ENCODE measurements at places on chromosomes 13 and 19.

- DNase-seq: peak; percentile 16
These were observed 19.6 kb upstream of the PTPRS start for GRCh38 chr19:5360003-5360780.

GRCh38 chr13:96835546-96835945 lies 158.7 kb downstream of the OXGR1 start:
- no peak for DNase-seq

DNA sequence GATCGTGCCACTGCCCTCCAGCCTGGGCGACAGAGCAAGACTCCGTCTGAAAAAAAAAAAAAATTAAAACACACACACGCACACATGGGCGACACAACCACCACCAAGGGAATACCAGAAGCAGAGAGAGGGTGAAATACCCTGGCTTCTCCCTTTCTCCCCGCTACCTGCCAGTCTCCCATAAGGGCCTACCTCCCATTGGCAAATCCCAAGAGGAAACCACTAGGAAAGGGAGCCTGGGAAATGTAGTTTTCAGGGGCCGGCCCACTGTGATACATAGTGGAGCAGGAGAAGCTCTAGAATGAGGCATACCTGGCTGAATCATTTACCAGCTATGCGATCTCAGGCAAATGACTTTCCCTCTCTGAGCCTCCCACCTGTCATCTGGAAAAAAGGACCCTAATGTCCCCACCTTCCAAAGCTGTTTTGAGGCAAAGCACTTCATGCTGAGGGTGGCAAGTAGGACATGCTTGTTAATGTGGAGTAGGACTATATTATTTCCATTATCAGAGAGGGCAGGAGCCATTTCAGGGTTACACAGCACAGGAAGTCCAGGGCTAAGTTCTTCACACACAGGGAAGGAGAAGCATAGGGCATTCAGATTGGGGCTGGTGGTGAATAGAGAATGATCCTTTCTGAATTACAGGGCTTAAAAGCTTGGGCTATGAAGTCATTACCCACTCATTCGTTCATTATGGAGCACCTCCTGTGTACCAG lies 14.3 kb upstream of the HNRNPUL1 start:
- no peak for DNase-seq

- DNase-seq: peak; percentile 80
These were observed 55.7 kb downstream of the FAM216B start for GRCh38 chr13:42836930-42837690.

- no peak for DNase-seq
These were observed 56.1 kb downstream of the PSPC1 start for GRCh38 chr13:19726611-19727010.

DNA sequence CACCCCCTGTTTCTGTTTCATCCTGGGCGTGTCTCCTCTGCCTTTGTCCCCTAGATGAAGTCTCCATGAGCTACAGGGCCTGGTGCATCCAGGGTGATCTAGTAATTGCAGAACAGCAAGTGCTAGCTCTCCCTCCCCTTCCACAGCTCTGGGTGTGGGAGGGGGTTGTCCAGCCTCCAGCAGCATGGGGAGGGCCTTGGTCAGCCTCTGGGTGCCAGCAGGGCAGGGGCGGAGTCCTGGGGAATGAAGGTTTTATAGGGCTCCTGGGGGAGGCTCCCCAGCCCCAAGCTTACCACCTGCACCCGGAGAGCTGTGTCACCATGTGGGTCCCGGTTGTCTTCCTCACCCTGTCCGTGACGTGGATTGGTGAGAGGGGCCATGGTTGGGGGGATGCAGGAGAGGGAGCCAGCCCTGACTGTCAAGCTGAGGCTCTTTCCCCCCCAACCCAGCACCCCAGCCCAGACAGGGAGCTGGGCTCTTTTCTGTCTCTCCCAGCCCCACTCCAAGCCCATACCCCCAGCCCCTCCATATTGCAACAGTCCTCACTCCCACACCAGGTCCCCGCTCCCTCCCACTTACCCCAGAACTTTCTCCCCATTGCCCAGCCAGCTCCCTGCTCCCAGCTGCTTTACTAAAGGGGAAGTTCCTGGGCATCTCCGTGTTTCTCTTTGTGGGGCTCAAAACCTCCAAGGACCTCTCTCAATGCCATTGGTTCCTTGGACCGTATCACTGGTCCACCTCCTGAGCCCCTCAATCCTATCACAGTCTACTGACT lies at the start of gene KLK3:
Gene KLK3 (plus strand): TSS at position 280 of the 775 bp plus-strand sequence. CDS start 41 bp downstream, at position 321.
- DNase-seq: no peak

DNA sequence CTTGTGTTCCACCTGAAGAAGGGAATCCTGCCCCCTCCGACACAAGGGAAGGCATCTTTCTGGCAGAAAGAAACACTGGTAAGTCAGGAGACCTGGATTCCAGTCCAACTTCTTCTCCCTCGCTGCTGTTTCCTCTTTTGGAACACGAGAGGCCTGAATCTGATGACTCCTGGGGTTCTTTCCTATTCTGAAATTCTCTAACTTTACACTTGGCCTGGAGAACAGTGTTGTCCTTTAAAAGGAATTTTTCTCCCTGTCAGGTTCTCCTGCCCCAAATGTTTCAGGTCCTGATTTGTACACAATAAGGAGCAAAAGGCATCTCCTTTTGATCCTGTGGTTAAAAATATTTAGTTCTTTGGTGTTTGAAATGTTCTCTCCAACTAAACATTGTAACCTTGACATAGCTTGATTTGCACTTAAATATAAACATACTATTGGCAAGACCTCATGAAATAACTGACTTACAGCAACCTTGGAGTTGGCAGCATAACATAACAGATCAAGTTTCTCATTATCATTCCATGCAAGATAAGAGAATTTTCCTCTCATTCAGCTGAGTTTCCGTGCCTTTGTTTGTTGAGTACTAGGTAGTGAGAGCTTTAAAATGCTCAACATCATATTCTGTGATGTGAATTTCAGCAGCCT lies 244.8 kb downstream of the COG6 start:
- no peak for DNase-seq

DNA sequence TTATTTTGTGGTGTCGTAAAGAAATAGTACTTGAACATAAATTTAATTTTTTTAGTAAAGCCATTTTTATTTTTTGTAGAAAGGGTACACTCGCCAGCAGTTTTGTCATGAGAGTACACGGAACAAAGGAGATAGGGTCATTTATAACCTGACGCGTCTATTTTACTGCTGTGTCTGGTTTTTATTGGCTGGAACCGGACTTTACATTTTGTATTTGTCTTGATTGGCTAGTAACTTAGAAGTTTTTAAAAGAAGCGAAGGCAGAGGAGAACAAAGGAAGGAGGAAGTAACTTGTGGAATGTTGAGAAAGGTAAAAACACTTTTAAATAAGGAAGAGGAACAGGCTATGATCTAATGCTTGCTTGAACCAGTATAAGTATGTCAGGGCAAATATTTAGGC lies 43.5 kb downstream of the TRPM4 start:
- no peak for DNase-seq

DNA sequence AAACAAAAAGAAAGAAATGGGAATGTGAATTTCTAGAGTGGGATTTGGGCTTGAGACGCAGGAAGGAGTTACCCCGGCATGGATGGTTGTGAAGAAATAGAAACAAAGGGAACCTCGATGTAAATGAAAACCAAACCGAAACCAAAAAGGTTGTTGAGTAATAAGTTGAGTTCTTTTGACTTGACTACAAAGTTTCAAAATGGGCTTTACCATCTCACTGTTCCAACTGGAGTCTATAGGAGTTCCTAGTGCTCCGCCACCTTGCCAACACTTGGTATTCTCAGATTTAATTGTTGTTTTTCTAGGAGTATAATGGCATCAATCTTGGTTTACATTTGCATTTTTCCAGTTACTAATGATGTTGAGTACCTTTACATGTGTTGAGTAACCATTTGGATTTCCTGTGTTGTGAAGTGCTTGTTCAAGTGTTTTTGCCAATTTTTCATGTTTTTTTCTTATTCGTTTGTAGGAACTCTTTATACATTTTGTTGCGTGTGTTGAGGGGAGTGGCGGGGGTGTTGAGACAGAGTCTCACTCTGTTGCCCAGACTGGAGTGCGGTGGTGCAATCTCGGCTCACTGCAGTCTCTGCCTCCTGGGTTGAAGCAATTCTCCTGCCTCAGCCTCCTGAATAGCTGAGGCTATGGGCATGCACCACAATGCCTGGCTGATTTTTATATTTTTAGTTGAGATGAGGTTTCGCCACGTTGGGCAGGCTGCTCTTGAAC lies 9.2 kb downstream of the UBE2S start:
- DNase-seq: no peak

GRCh38 chr13:45368005-45368404 lies 27.0 kb upstream of the TPT1 start:
- DNase-seq: no peak

DNA sequence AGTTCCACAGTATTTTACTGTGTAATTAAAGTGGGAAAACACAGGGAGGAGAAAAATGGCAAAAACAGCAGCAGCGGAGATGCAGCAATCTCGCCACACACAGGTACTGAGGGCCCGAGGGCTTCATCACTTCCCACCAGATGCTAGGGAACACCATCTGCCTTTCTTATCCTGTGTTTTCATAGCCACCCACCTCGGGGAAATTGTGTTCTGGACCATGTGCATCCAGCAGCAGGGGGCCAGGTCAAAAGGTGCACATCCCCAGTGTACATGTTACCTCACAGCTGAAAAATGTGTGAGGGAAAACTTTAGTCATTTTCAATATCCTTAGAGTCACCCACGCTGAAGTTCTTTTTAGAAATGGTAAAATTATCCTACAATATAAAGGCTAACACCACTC lies 30.2 kb downstream of the PDCD5 start:
- no peak for DNase-seq

- DNase-seq: no peak
These were observed 125.2 kb downstream of the POU4F1 start for GRCh38 chr13:78478183-78478582.

DNA sequence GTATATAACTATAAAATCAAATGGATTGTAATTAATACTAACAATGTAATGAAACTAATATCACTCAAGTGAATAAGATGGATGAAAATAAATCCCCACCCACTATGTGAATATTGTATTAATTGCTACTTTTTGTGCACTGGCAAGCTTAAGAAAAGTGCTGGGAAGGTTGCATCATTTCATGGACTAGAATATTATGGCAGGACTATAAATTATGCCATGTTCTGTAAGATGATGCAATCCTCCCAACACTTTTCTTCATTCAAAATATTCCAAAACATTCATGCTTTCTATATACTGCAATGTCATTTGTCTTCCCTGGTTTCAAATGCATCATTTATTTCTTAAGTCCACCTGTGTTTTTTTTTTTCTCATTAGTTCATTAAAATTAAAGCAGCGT lies 457.6 kb upstream of the GPC6 start:
- DNase-seq: no peak

- DNase-seq: no peak
These were observed 172.3 kb downstream of the DIAPH3 start for GRCh38 chr13:59991395-59991794.

Data from ACHN (cell line).